ENCODE measurements at places on chromosomes 16 and 17.

- DNase-seq, result no peak
Observed at GRCh38 chr17:21193031-21193430, 20.9 kb downstream of the TMEM11 start.

GRCh38 chr16:79645701-79646100 is 45.2 kb upstream of the MAF start:
- DNase-seq, result no peak

DNA sequence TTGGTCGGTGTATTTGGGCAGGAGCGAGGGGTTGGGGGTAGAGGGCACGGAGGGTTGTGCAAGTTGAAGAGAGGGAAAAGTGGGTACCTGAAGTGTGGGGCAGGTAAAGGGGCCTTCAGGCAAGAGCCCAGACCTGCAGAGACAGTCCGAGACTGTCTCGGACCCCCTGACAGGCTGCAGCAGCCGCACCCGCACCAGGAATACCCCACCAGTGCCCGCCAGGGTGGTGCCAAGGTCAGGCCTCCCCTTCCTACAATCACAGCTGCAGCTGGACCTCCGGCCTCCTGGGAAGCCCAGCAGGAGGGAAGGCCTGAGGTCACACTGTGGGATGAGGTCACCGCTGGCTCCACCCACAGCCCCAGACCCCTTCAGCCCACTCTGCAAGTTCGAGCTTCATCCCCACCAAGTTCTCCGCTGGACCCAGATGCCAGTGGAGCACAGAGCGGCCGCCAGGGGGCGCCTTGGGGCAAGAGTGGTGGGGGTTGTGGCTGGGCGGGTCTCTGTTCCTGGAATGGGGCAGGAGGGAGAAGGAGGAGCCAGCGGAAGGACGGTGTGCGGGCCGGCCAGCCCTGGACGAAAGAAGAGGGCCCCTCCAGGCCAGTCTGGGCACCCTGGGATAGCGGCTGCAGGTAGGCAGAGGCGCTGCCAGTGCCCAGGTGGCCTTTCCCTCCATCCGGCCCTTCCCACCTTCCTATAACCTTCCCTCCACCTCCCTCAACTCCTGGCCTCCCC is at the start of gene HSD3B7:
TSS of gene HSD3B7 (plus strand) at position 539 of the 732 bp plus-strand sequence. CDS start 452 bp downstream, outside the sequence.
- DNase-seq, result peak; percentile 77

DNA sequence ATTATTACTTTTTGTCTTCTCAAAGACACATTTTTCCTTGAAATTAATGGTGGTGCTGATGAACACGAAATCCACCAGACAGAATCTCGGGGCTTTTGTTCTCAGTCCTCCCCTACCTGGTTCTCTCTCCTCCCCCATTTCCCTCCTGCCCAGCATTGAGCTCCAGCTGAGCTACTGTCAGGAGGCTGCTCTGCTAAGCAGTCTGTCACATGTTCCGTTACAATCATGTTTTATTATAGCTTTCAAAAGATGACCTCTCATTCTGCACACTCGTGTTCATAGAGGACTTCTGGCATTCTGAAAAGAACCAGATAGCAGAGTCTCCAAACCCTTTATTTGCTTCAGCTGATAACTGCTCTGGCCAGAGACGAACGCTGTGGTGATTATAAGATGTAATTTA is 732.5 kb upstream of the RBFOX1 start:
- no peak for DNase-seq

- no peak for DNase-seq
Observed at GRCh38 chr16:29943846-29944799, 17.8 kb upstream of the TMEM219 start.

GRCh38 chr17:77535892-77536291 is 395.1 kb downstream of the SEC14L1 start:
- no peak for DNase-seq

- DNase-seq, result no peak
Observed at GRCh38 chr17:82041144-82041814, 3.8 kb upstream of the DCXR start.

- no peak for DNase-seq
Observed at GRCh38 chr16:21617607-21618006, 18.2 kb downstream of the METTL9 start.

GRCh38 chr16:57394444-57394843 is 10.1 kb upstream of the CCL17 start:
- no peak for DNase-seq
